Testis (tissue), 5 donors: ENCODE measurements at places on chromosomes 7 and 10. TPM values are rescaled to one million over a fixed set of nuclear protein-coding genes. Genes with fewer than 3 reads are reported as not detected.

Gene NXPH1
- total RNA-seq: 0.37 TPM

Gene SEPHS1
- 31.1 TPM for total RNA-seq

Gene GDF10
- 47.3 TPM for total RNA-seq

Gene NKX2-3
- total RNA-seq: 0.19 TPM

Gene ASB10
- total RNA-seq: 0.39 TPM

Gene CNTNAP2
- 6.1 TPM for total RNA-seq

Gene GBX1
- total RNA-seq: 2.9 TPM

Gene CPA1
- total RNA-seq: 3.0 TPM

Gene CYP2C19
- not detected for total RNA-seq

Gene POMZP3
- total RNA-seq: 22.3 TPM

Gene FAM180A
- 2.1 TPM for total RNA-seq

Gene NKX1-2
- total RNA-seq: 0.06 TPM

Gene CPXM2
- 17.5 TPM for total RNA-seq

Gene IDI2
- not detected for total RNA-seq

Gene DNAJB6
- 172 TPM for total RNA-seq

Gene FAM107B
- 71.7 TPM for total RNA-seq

Gene ANKRD2
- 0.43 TPM for total RNA-seq

Gene GATA3
- total RNA-seq: 1.9 TPM

Gene HOXA6
- not detected for total RNA-seq

Gene RNF133
- 11.1 TPM for total RNA-seq
